CD4-positive, alpha-beta T cell (primary cell): ENCODE measurements at places on chromosomes 3 and 15.

DNA sequence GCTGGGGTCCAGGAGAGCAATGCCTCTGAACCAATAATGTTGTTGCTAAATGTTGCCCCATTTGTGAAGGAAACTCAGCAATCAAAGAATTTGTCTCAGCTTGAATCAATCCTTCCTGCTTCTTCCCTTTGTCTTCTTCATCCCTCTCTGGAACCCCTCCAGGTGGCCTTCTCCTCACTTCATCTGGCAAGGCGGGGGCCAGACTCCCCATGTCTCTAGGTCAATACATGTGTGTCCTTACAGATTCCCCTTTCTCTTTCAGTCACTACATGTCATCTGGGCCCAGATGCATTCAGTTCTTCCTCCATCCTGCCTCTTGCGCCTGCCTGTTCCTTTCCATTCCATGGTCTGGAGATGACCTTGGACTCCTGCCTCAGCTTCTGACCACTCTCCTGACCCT is 8.0 kb upstream of the LTF start:
- no peaks in the 10 kb centered on the region for H3K36me3 ChIP-seq
- no peak overlapping the region for H3K27ac ChIP-seq
- no peaks in the 10 kb centered on the region for H3K4me1 ChIP-seq
- H3K4me3 ChIP-seq = no peak overlapping the region
- H3K27me3 ChIP-seq = peaks cover 6% of the 10 kb centered on the region

DNA sequence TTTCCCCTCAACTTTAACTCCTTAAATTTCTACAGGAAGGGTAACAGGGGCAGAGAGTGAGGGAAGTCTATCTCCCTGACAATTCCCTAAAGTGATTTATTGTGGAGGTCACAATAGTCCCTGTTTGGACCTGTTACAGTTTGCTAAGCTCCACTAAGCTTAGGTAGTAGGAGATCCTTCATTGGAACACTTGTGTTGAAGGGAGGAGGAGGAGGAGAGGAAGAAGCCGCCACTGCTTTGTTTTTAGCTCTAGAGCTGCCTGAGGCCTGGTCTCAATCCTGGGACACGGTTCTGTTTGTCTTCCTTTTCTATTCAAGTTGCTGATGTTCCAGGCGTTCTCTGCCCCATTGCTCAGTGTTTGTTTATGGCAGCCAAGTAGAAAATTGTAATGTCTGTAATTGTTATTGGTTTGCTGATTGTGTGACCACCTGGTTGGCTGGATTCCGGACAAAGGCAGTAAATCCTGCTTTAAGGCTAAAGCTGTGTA is 48.4 kb downstream of the HES1 start:
- no peak for DNase-seq
- H3K27me3 ChIP-seq = no peaks in the 10 kb centered on the region
- H3K4me1 ChIP-seq = no peaks in the 10 kb centered on the region
- no peak overlapping the region for H3K4me3 ChIP-seq
- H3K36me3 ChIP-seq = no peaks in the 10 kb centered on the region
- no peak overlapping the region for H3K27ac ChIP-seq

- no peak overlapping the region for H3K27ac ChIP-seq
- DNase-seq = no peak
- H3K36me3 ChIP-seq = no peaks in the 10 kb centered on the region
- no peak overlapping the region for H3K4me3 ChIP-seq
- no peaks in the 10 kb centered on the region for H3K4me1 ChIP-seq
Measured at GRCh38 chr3:127644641-127645370, 15.8 kb downstream of the PODXL2 start.

DNA sequence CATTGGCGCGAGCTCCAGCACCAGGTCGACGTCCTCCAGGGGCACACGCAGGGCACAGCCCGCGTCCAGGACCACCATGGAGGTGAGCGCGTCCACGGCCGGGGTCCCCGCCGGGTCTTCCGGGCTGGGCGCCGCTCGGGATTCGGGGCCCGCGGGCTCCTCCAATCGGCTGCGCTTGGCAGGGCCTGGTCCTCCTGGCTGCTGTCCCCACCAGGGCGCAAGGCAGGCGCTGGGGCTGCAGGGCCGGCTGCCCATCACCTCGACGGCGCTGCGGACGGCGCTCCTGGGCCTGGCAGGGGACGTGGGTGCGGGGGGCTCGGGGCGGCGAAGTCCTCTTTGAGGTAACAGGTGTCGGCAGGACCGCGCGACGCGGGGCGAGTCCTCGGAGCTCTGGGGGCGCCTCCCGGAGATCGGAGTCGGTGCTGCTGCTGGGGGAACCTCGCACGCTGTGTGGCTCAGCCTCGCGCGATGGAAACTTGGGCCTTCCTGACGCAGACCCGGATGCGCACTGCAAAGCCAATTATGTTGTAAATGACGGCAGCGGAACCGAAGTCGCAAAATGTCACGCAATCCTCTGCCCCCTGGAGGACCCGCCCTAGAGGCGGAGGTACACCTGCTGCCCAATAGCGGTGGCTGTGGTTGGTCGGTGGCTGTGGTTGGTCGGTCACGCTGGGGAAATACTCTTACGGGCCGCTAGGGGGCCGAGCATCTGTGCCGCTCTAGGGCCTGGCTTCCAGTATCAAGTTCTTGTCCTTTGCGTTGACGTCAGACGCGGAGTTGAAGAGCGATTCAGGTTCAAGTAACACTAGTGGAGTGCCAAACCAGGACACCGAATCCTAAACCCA is at the start of gene PRR23C:
TSS of gene PRR23C (minus strand) at position 527 of the 845 bp plus-strand sequence. CDS start at position 255, 272 bp downstream.
- no peaks in the 10 kb centered on the region for H3K4me1 ChIP-seq
- H3K27me3 ChIP-seq = no peaks in the 10 kb centered on the region
- no peak for DNase-seq
- H3K36me3 ChIP-seq = no peaks in the 10 kb centered on the region
- H3K27ac ChIP-seq = no peak within 1 kb of the TSS

GRCh38 chr15:92822216-92823144 is 77.6 kb upstream of the CHD2 start:
- no peaks in the 10 kb centered on the region for H3K27me3 ChIP-seq
- peaks cover 45% of the 10 kb centered on the region for H3K4me1 ChIP-seq
- H3K36me3 ChIP-seq = no peaks in the 10 kb centered on the region
- no peak overlapping the region for H3K4me3 ChIP-seq

- DNase-seq = no peak
- no peak overlapping the region for H3K27ac ChIP-seq
Measured at GRCh38 chr15:94290730-94291129, 59.4 kb downstream of the MCTP2 start.

DNA sequence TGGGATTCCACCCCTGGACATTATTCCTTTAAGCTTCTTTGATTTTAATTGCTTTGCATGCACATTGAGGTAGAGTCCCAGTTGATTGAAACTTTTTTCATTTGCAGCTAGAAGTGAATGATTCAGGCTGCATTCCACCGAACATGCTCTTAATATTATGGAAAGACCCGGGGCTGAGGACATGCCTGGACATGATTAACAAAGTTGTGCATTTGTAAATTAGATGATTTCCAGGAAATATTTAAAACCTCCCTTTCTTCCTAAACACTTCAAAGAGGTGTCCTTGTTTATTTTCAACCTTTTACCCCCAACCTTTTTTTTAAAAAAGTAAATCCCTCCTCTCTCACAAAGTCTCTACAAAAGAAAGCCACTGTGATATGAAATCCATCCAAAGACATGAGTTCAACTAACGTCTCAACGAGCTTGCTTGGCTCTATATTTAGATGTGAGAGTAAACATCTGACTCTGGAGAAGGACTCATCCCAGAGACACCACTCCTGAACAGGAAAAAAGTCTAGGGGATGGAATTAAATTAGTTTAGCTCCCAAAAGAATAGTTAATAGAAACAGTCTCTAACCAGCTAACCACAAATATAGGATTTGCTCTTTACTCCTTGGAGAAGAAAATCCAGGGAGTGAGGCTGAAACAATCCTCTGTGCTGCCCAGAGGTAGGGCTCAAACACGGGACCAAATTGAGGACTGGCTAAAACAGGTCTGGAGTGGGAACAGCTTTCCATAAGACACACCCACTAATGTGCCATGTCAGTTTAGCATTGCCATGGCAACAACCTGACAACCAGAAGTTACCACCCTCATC is 83.1 kb downstream of the XXYLT1 start:
- peaks cover 27% of the 10 kb centered on the region for H3K4me1 ChIP-seq
- H3K27ac ChIP-seq = no peak overlapping the region
- H3K36me3 ChIP-seq = no peaks in the 10 kb centered on the region
- H3K27me3 ChIP-seq = no peaks in the 10 kb centered on the region
- no peak for DNase-seq

DNA sequence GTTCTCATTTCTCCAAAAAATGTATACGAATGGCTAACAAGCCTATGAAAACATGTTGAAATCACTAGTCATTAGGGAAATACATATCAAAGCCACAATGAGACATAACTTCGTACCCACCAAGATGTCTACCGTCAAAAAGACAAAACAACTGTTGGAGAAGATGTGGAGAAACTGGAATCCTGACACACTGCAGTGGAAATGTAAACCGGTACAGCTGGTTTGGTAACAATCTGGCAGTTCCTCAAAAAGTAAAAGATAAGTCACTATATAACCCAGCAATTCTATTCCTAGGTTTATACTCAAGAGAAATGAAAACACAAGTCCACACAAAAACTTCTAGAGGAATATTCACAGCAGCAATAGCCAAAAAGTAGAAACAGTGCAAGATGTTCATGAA is 7.0 kb downstream of the SCAPER start:
- no peak for DNase-seq
- H3K4me1 ChIP-seq = no peaks in the 10 kb centered on the region
- no peak overlapping the region for H3K27ac ChIP-seq
